ENCODE measurements at places on chromosomes 1 and 21.

DNA sequence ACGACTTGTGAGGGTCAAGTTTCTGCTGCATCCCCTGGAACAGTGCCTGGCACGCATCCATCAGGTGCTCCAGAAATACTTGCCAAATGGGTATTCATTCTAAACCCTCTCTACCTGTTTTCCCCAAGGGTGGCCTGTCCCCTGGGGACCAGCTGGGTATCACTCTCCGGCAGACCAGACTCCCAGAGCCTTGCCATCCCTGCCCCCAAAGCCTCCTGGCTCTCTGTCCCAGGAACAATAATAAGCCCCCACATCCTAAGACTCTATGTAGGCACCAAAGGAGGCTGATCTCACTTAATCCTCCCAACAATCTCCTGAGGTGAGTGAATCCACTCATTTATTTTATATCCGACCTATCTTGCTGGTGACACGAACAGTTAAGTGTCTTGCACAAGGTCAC, 96.7 kb downstream of the MRPL37 start:
- DNase-seq = no peak

DNA sequence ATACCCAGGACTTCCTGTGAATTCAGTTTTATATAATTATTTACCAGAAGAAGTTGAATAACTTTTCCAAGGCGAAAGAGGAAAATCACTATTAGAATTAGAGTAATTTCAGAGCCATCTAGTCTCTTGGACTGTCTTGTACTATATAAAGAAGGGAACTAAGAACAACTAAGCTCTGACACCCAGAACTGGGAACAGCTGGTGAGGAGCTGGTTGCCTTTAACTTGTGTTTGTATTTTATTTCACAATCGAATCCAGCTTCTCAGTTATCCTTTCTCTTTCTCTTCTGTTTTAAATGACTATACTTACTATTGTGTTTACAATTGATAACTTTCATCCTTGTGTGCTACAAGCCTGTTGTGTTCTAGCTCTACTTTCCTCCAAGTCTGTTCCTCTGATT, 8.4 kb downstream of the SNX27 start:
- no peak for DNase-seq

GRCh38 chr1:43976045-43976444, 1.3 kb downstream of the ATP6V0B start:
- no peak for DNase-seq

DNA sequence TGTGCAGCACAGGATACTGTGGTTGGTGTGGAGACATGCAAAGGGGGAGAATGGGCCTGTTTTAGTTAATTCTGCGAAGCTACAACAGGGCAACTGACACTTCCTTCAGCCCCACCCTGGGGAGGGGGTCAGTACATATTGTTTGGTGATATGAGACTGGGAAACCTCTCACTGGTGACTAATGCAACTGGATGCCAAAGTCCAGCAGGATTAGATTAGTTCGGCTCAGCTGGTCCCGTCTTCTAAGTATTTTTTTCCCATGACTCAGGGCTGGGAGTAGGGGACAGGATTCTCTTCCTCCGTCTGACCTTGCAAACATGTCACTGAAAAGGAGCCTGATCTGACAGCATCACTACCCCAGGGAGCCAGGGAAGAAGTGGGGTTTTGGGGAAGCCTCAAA, 43.0 kb downstream of the PLXNA2 start:
- DNase-seq = no peak

- no peak for DNase-seq
Measured at GRCh38 chr1:180283098-180283497, 53.0 kb downstream of the LHX4 start.

GRCh38 chr1:235945775-235946570, 79.3 kb upstream of the LYST start:
- peak; percentile 74 for DNase-seq

DNA sequence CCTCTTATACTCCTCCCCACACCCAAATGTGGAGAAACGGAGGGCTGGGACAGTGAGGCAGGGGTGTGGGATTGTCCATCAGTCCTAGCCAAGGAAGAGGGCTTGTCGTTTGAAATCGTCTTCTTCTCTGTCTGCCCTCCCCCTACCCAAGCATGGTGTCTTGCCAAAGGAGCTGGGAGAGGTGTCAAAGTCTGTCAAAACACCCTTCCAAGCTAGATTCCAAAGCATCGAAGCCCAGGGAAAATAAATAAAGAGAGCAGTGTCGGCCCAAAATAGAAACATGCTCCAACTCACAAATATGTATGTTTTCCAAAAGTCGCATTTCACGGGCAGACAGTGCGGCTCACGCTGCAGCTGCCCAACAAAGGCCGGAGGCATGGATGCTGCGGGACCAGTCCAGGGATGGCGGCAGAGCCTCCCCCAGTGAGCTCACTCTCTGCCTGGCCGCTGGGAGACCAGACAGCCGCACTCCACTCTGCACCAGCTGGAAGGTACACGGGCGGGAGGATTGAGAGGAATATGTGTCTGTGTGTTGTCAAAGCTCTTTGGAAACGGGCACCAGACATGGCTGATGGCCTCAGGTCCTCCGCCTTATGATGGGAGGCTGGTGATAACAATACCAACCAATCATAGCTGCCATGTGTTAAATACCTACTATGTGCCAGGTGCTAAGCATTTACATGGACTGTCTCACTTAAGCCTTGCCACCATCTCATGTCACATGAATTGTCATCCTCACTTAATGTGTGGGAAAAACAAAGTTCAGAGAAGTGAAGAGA, 3.9 kb downstream of the DISP3 start:
- DNase-seq = no peak

- DNase-seq = no peak
Measured at GRCh38 chr1:45470306-45470798, 20.6 kb downstream of the TESK2 start.

GRCh38 chr1:160925652-160926244, 28.9 kb downstream of the ITLN2 start:
- no peak for DNase-seq

- no peak for DNase-seq
Measured at GRCh38 chr1:160978510-160978927, 23.9 kb upstream of the ITLN2 start.

DNA sequence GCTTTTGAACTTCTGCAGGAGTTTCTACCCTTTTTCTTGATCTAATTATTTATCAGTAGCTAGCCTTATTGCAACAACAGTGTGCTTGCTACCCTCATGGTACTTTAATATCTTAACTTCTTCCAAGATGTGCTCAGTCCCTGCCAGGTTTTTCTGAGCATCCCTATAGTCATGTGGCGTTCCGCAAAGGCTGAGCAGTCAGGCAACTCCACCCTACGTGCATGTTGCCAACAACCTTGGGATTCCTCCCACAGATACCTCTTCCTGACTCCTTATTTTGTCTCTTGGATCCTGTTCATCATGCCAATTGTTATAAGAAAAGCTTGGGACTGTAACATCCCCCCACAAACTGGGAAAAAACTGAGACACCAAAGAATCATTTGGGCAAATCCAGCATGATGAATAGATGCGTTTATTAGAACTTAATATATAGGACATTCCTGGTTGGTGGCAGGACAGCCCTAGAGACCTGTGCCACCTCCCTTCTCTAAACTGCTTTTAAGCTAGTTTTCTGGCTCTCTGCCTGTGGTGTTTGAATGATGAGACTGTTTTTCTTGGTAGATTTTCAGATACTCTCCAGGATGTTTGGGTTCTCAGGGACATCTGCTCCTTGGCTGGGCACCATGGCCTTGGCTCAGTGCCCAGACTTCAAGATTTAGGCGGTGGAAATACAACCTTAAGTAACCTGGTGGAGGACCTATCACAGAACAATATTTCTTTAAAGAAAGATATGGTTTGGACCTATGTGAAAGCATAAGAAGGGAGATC, 27.1 kb upstream of the KCTD3 start:
- DNase-seq = no peak

GRCh38 chr1:228857611-228858010, 122.3 kb downstream of the RHOU start:
- DNase-seq = no peak

- DNase-seq = no peak
Measured at GRCh38 chr21:28783641-28784185, 209.0 kb downstream of the LTN1 start.

DNA sequence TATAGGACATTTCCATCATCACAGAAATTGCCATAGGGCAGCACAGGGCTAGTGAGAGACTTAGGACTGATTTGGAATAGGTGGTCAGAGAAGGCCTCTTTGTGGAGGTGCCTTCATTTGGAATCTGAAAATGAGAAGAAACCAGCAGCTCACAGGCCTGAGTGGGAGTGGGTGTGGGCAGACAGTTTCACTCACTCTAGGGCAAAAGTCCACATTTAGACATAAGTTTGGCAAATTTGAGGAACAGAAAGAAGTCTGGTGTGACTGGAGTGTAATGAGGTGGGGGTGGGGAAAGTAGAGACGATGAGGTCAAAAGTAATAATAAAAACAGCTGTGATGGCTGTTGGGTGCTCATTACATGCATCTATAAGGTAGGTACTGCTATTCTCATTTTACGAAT, 22.4 kb upstream of the BCAR3 start:
- no peak for DNase-seq

DNA sequence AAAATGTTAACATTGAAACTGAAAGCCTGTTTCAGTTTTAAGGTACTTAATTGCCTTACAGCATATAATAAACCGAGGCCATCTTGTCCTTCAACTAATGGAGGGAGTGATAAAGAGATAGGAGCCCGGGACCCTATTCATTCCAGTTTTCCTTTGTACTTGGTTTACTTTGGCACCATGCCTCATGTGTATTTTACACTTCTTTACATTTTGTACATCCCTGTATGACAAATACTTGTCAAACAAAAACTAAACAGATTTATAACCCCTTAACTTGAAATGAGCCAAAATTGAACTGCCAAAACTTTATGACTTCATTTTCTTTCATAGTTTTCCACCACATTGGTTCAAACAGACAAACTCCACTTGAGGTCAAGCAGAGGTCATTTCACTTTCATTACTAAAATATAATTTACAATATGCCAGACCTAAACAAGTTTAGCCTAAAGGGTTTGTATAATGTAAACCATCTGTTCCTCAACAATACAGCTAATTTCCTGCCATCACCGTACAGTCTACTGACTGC, 30.9 kb upstream of the UBE2U start:
- no peak for DNase-seq

- no peak for DNase-seq
Measured at GRCh38 chr1:228337031-228337564, 69.5 kb downstream of the TRIM11 start.

GRCh38 chr1:232985882-232986526, 35.6 kb downstream of the NTPCR start:
- DNase-seq = peak; percentile 60

- peak; percentile 97 for DNase-seq
Measured at GRCh38 chr1:114670083-114671010, 498 bp upstream of the DENND2C start.

DNA sequence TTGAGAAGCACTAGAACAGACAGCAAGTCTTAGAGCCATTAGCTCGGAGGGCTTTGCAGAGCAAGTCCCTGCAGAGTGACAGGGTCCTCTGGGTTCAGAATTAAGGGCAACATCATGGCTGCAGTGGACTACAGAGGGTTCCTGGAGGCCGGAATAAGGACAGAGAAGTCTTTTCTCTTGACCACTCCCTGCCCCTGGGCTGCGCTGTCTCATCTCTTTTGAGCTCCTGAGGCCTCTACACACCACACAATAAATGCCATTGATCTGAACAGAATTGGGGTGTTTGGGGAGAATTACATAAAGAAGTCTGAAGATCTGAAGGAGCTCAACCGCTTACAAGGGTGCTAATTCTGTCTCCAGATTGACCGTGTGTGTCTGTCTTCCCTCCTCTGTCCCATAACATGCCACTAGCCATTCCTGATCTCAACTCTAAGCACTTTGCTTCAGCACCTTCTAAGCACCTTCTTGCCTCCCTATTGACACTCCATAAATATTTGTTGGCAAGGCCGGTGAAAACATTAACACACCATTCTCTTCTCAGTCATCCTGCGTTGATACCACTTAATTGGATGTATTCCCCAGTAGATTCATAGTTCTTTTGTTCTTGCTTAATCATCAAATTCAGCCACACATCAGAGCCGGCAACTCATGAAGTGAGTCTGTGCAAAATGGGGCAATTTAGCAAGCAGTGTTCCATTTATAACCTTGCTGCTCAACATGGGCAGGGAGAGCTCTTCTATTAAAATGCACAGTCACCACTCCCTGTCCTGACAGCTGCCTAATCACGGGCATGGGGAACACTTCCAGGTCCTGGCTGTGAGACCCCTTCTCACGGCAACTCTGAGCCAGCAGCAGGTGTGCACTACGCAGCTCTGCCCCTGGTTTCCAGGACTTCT, 49.7 kb downstream of the NMNAT2 start:
- DNase-seq = no peak

- no peak for DNase-seq
Measured at GRCh38 chr1:31063631-31064030, 1.9 kb downstream of the PUM1 start.

GRCh38 chr1:232886271-232886670, 64.1 kb upstream of the NTPCR start:
- DNase-seq = no peak

- DNase-seq = no peak
Measured at GRCh38 chr1:17363351-17363750, 8.6 kb upstream of the PADI6 start.

- DNase-seq = no peak
Measured at GRCh38 chr1:64092851-64093371, 110.5 kb upstream of the UBE2U start.

- DNase-seq = no peak
Measured at GRCh38 chr1:79982211-79982610, 975.7 kb upstream of the ADGRL4 start.

- DNase-seq = no peak
Measured at GRCh38 chr1:93992190-93992589, 83.0 kb upstream of the GCLM start.

GRCh38 chr1:233240829-233241682, 54.5 kb downstream of the PCNX2 start:
- DNase-seq = no peak

- DNase-seq = no peak
Measured at GRCh38 chr1:85243372-85243771, 16.1 kb downstream of the C1orf52 start.

DNA sequence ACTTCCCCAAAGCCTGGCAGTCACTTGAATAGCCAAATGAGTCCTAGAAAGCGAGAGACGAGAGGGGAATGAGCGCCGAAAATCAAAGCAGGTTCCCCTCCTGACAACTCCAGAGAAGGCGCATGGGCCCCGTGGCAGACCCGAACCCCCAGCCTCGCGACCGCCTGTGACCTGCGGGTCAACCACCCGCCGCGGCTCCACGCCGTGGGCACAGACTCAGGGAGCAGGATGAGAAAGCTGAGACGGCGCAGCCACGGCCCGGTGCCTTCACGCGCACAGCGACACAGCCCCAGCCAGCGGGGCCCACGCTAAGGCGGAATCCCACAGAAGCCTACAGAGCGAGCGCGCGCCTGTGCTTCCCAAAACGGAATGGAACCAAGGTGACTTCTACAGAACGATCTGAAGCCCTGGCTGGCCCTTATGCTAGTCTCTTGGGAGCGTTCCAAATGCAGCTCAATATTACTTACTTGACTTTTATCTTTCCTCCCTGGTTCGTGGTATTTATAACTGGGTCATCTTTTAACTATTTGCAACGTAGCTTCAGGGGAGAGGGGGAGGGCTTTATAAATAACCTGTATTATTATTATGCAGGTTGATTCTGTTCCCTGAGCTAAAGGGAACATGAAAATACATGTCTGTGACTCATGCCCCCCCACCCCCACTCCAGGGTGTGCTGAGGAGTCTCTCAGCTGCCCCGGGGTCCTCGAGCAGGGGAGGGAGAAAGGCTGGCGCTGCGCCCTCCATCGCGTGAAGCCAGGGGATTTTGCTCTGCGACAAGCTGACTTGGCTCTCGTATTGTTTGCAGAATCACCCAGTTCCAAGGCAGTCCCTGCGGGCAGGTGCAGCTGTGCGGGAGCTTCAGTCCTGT, 1.7 kb downstream of the TSPEAR start:
- DNase-seq = no peak

GRCh38 chr1:114093624-114094362, 59.9 kb downstream of the SYT6 start:
- DNase-seq = no peak
